ENCODE measurements at places on chromosomes 6 and 20.

- no peak for DNase-seq
Measured at GRCh38 chr6:28725890-28726348, 197.9 kb downstream of the TRIM27 start.

GRCh38 chr6:118319894-118320649 lies 228.0 kb upstream of the PLN start:
- no peak for DNase-seq

DNA sequence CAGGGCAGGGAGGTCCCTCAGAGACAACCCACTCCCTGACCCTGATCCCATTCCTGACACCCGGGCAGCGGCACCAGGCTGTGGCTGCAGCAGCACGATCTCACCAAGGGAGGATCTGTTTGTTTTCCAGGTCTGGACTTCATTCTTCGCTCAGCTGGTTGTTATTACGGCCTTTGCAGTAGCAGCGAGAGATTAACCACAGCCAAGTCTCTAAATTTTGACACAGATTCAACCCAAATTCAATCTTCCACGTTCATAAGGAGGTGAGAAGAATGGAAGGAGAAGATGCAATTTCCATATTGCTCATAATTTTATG lies 91.1 kb upstream of the THBS2 start:
- DNase-seq, result no peak

DNA sequence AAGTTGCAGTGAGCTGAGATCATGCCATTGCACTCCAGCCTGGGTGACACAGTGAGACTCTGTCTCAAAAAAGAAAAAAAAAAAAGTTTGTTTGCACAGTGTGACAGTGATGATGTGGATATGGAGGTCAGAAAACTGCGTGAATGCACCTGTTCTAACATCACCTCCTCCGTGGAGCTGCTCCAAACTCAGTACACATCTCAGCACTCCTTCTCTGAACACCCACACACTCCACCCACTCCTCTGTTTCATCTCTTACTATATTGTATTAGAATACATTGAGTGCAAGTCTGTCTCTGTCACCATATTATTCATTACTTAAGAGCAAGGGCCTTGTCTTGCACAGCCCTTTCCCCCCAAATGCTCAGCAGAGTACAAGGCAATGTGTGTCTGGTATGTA lies 51.5 kb upstream of the ENPP4 start:
- DNase-seq, result no peak

DNA sequence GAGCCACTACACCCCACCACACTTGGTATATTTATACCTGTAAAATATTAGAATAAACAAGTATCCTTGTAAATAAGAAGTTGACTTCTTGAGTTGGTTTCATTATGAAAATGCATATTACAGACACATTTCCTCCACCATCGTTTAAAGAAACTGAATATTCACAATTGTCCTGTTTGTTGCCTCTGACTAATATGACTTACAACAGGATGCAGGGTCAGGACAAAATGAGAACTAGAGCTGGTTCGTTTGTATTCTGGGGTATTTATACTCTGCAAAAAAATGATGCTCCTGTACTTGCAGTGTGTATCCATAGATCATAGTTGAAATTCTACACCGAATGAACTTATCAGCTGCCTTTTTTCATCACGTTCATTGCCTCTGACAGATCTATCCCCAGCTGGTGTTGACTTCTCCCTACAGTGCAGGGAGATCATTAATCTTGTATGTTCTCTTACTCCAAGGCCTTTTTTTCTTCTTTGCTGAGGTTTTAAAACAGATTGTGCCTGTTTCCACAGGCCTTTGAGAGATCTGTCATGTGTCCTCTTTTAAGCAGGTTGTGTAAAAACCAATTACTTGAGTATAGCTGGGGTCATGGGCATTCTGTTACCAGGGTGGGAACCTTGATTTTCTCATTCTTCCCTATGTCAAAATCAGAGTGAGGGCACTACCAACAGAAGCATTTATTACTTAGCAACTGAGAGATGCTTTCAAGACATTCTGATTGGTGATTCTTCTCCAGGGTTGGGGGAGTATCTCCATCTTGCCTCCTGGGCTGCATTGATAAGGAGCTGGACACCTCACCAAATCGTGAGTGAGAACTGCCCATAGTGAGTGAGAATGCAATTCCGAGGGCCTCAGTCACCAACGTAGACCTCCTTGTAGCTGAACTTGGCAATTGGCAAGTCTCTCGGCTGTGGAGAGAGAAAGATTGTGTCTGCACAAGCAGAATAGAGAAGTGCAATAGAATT lies 78.8 kb upstream of the CD83 start:
- DNase-seq, result no peak

- DNase-seq, result no peak
Measured at GRCh38 chr6:153623496-153623895, 415.5 kb upstream of the OPRM1 start.

- DNase-seq, result peak; percentile 56
Measured at GRCh38 chr6:146770965-146771735, 172.4 kb downstream of the ADGB start.

DNA sequence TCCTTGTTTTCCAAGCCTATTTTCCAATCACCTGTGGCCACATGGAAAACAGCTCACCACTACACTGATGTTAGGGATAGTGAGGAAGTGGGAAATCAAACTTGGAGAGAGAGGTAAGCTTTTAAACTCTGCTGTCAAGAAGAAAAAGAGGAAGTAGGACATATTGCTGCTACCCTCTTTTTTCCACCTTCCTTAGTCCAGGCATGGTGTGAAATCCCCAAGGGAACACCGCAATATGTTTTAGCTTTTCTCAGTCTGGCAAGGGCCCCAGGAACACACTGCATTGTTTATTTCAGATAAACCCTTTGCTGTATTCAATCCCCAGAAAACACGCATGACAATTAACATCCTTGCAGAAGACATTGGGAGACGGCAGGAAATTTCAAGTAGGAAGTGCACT lies 61.3 kb downstream of the HS3ST5 start:
- no peak for DNase-seq

GRCh38 chr20:1879934-1880333 lies 15.3 kb upstream of the SIRPA start:
- no peak for DNase-seq

Data from left ventricle myocardium superior (tissue), 1 donor.